ENCODE measurements at places on chromosomes 6 and 20.

DNA sequence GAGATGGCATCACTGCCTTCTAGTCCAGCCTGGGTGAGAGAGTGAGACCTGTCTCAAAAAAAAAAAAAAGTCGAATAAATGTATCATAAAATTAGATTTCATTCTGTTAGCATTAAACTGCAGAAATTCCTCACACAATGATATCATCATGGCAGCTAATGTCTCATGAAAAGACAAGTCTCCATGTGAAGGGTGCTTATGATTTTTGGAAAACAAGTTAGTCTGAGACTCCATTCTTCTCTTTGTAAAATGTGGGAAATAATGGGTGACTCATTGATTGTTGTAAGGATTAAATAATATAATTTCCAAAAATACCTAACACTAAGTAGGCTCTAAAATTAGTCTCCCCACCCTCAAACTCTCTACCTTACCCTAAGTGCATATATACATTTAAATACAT, 49.6 kb upstream of the CDYL start:
- no peak for DNase-seq

- DNase-seq = no peak
Measured at GRCh38 chr6:106385530-106385929, 25.0 kb downstream of the CRYBG1 start.

DNA sequence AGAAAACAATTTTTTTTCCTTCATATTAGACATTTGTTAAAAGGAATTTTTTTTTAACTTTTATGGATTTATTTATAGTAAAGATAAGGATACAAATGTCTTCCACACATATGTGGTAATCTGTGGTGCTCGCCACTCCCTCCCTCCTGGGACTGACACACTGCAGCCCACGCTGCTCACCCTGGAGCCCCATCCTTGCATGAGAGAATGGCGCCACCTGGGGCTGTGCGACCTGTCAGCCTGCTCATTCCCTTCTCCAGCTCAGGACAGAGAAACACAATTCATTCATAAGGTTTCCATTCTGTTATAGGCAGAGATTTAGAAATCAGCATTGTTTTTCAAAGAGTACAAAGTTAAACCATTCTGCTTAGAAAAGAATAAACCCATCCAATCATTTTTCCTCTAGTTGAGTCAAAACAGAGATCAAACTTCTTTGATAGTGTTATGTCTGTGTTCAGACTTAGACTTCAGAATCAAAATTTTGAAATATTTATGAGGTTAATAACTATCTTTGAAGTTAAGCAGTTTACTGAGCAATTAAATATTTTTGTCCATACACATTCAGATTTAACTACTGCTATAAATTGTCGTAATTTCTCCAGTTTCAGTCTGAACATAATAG, 42.8 kb upstream of the DYNLRB1 start:
- DNase-seq = no peak

DNA sequence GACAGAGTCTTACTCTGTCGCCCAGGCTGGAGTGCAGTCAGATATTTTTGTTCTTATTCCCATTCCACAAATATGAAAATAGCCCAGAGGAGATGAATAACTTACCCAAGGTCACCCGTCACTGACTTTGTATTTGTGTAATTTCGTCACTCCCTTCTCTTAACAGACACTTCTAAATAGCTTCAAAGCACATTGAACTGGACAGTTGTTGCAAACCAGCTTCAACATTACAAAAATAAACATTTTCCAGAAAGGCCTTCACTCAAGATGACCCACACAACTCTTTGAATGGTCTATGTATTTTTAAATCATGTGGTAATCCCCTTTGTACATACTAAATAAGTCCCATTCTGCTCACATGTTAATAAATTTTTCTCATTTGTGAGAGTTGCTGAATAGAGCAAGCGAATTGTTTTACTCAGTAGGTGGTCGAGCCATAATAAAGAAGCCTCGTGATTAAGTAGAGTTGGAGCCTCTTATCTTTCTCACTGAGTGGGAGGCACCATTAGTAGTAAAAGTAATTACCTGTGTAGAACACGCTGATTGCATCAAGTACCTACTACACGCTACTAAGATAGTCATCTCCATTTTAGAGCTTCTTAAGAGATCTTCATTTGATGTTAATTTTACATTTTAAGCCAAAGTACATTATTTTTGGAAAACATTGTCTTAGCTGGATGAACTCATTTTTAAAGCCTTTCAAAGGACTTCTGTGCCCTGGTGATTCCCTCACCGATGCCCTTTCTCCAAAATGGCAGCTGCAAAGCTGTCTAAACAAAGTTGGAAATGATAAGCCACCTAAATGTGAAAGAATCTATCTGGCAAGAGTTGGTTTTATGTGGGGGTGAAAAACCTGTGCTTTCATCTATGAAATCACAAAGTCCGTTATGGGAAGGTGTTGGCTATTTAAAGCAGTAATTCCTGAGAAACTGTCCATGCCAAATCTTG, 110.0 kb downstream of the TSHZ2 start:
- no peak for DNase-seq

DNA sequence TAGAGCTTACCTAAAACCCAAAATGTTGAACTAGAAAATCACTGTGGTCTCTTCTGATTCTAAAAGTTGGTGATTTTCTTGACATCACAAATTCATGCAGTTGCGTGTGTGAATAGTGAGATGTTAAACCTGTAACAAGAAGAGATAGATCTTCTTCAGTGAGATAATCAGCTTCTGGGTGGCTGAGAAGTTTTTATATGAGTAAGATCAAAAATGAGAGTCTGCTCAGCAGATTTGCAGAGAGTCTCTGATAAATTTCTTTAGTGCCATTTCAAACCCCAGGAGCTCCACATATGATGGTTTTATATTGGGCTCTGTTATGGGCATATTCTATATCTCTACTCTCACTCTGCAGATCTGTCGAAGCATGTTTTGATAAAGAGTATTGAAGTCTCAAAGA, 185.4 kb downstream of the ZFAND3 start:
- DNase-seq = no peak

GRCh38 chr6:131281471-131282270, 146.4 kb downstream of the AKAP7 start:
- DNase-seq = peak; percentile 78

GRCh38 chr6:29850011-29850553, 22.5 kb downstream of the HLA-G start:
- no peak for DNase-seq

- DNase-seq = no peak
Measured at GRCh38 chr20:58693226-58694006, 816 bp downstream of the NPEPL1 start.

DNA sequence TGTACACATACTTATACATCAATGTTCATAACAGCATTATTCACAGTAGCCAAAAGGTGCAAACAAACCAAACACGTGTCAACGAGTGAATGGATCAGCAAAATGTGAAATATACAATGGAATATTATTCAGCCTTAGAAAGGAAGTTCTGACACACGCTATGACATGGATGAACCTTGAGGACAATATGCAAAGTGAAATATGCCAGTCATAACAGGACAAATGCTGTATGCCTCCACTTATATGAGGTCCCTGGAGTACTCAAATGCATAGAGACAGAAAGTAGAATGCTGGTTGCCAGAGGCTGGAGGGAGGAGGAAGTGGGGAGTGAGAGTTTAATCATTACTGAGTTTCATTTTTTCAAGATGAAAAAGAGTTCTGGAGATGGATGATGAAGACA, 37.8 kb upstream of the IGF2R start:
- no peak for DNase-seq

GRCh38 chr6:110509617-110510241, 33.3 kb upstream of the SLC22A16 start:
- no peak for DNase-seq

GRCh38 chr6:15384901-15385300, 139.0 kb downstream of the JARID2 start:
- DNase-seq = no peak

- peak; percentile 83 for DNase-seq
Measured at GRCh38 chr6:39934131-39934757, at the start of gene MOCS1. MOCS1 (minus strand) TSS chr6:39934462; CDS start chr6:39934417, 45 bp downstream.

DNA sequence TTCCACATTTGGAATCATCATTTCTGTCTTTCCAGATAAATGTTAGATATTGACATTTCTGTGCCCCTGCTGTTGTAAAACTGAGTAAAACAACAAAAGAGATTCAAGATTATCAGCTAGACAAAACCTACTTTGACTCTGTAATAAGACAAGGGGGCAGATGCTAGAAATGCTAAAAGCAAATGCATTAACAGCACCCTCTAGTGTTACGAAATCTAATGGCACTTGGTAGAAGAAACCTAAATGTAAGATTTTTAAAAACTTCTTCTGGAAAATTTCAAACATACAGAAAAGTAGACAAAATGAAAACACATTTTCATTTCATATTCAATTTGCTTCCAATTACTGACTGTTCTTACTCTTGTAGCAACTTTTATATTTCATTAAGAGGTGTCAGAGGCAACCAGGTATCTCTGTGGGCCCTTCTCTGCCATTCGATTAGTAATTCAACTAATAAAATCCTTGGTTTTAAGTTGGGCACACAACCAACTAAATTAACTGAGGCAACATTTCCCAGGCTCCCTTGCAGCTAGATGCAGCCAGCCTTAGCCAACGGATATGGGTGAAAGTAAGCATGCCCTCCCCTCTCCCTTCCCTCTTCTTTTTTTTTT, 45.0 kb downstream of the SLC23A2 start:
- DNase-seq = no peak

DNA sequence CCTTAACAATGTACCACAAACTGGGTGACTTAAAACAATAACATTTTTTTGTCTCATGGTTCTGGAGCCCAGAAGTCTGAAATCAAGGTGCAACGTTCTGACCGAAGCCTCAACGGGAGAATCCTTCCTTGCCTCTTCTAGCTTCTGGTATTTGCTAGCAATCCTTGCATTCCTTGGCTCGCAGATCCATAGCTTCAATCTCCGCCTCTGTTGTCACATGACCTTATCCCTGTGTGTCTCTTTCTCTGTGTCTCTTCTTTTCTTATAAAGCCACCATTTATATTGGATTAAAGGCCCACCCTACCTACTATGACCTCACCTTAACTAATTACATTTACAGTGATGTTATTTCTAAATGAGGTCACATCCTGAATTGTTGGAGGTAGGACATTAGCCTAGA, 37.2 kb upstream of the DOK5 start:
- no peak for DNase-seq

GRCh38 chr20:25273046-25273445, 25.2 kb downstream of the PYGB start:
- no peak for DNase-seq

DNA sequence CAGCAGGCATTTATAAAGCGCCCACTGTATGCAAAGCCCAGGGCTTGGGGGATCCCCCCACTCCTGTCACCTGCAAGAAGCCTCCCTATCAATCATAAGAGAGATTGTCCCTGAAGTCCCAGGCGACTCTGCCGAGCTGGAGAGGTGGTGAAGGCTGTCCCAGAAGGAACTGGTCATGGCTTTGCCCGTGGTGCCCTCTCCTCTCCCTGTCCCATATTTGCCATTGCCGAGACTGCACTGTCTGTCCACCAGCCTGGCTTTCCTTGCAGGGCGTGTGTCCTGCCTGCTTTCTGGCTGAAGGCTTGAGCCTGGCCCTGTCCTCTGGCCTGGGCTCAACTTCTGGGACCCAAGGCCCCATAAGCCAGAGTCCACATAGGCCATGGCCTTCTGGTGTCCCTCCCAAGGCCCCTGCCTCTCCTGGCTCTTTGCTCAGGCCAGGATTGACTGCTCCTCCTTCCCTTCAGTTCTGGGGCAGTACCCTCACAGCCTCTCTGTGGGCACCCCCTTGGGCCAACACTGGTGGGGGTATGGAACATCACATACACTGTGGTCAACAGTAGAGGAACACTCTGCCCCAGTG, 46.9 kb downstream of the CPXM1 start:
- no peak for DNase-seq

- DNase-seq = no peak
Measured at GRCh38 chr6:113994934-113995342, 24.0 kb upstream of the HDAC2 start.

- no peak for DNase-seq
Measured at GRCh38 chr20:61976263-61976643, 89.4 kb downstream of the TAF4 start.

- DNase-seq = no peak
Measured at GRCh38 chr6:142378138-142378875, 76.5 kb downstream of the ADGRG6 start.

- peak; percentile 51 for DNase-seq
Measured at GRCh38 chr6:90294989-90295853, 1.4 kb downstream of the BACH2 start.

DNA sequence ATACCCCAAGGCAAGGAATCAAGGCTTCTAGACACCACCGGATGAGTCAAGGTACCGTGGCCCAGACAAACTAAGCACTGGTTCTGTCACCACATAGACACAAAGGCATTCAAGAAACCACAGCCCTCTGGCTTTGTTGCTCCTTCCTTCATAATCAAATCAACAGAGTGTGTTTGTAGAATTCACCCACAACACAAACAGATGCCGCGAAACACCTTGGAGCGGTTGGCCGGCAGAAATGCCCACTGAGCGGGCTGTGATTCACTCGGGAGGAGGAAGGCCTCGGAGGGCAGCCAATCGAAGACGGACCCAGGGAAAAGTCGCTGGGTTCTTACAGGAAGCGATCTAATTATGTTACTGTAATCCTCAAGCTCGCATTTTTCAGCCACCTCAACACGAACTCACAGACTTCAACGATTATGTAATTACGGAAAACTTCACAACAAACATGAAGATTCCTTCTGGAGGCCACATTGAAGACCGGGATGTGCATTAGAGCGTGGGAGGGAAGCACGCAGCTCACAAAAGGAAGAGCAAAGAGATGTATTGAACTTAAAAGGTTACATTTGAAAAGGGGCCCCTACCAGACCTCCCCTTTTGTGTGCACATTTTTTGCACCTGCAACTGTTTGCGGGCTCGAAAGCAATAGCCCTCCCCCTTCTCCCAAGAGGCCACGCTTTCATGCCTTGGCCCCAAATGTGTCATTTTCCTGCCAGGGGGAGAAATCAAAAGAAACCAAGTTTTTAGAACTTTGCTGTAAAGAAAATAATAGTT, 184.7 kb upstream of the PREP start:
- no peak for DNase-seq

DNA sequence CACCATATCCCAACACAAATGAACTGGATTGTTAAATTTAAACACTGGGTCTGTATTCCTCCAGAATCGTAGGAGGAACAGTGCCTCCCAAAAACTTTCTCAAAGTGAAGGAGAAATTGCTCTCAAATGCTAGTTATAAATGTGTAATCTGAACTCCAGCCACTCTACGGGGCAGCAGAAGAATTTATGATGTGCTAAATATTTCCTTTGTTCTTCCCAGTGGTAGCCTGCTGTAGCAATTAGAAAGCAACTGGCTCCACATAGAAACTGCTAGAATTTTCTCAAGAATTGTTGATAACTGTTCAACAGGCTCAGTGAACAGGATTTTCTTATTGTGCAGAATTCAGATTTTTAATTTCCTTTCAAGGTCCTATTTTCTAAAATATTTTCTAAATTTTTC, 49.8 kb upstream of the EYA4 start:
- no peak for DNase-seq

GRCh38 chr6:142697922-142698321, 247.1 kb downstream of the HIVEP2 start:
- DNase-seq = no peak

GRCh38 chr6:157487110-157487773, 106.3 kb downstream of the ZDHHC14 start:
- no peak for DNase-seq

- DNase-seq = no peak
Measured at GRCh38 chr6:102679865-102680264, 1286.4 kb downstream of the GRIK2 start.

- no peak for DNase-seq
Measured at GRCh38 chr6:32397252-32397920, 9.6 kb downstream of the BTNL2 start.

- DNase-seq = no peak
Measured at GRCh38 chr6:21402368-21402767, 191.2 kb upstream of the SOX4 start.
